Dermis blood vessel endothelial cell (primary cell): ENCODE measurements at places on chromosomes 1 and 21. TPM values are rescaled to one million over a fixed set of nuclear protein-coding genes. Genes with fewer than 3 reads are reported as not detected.

Gene THEM5
- total RNA-seq: 0.17 TPM in 1 of 2 replicates, not detected in the other

Gene FAM167B
- 2.4 and 30.8 TPM in 2 replicates for total RNA-seq

Gene CD1E
- not detected in 2 replicates for total RNA-seq

Gene PPM1J
- 0.68 and 0.74 TPM in 2 replicates for total RNA-seq

Gene DDR2
- total RNA-seq: 6.5 and 11.1 TPM in 2 replicates

Gene BCAN
- total RNA-seq: not detected in 2 replicates

Gene HOOK1
- total RNA-seq: 0.14 and 1.0 TPM in 2 replicates

Gene BCL2L15
- 0.17 and 0.37 TPM in 2 replicates for total RNA-seq
